ENCODE measurements at places on chromosomes 13 and 19.

- DNase-seq: no peak
Observed at GRCh38 chr19:1009041-1009980, 9.1 kb downstream of the GRIN3B start.

- DNase-seq: no peak
Observed at GRCh38 chr19:49020342-49020741, 3.5 kb upstream of the LHB start.

DNA sequence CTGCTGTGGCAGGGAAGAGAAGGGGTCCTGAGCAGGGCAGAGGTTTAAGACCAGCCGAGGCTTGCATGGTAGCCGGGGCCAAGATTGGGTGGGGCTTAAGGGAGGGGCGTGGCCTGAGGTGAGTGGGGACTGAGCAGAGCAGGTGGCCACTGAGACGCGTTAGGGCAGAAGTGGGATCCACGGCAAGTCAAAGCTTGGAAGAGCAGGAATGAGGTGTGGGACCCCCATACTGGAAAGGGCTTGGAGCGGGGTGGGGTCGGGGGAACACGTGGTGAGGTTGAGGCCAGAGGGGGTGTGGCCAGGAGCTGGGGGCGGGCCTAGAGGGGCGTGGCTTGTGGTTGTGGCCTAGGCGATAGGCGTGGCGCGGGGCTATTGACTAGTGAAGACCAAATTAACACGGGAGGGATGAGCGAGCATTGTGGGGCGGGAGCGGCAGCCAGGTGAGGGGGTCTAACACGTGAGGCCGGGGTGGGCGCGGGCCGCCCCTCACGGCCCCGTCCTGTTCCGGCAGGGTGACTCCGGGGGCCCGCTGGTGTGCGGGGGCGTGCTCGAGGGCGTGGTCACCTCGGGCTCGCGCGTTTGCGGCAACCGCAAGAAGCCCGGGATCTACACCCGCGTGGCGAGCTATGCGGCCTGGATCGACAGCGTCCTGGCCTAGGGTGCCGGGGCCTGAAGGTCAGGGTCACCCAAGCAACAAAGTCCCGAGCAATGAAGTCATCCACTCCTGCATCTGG is 3.3 kb downstream of the CFD start:
- DNase-seq: peak; percentile 58

- no peak for DNase-seq
Observed at GRCh38 chr19:13103581-13104359, 1.1 kb upstream of the LYL1 start.

DNA sequence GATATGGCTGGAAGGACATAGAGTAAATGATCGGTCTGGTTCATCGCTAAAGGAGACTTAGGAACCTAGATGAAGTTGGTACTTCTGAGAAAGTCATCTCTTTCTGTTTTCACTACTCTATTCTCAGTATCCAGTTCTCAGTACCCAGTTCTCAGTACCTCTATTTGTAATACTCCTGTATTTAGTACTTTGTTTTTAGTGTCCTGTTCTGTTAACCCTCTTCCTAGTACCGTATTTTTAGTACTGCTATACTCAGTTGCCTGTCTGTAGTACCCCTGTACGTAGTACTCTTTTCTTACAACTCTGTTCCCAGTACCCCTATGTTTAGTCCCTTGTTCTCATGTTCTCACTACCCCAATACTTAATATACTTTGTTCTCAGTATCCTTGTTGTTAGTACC is 1.2 kb downstream of the RFXAP start:
- DNase-seq: peak; percentile 20

- DNase-seq: peak; percentile 90
Observed at GRCh38 chr19:17522988-17523872, 11.8 kb downstream of the PGLS start.

DNA sequence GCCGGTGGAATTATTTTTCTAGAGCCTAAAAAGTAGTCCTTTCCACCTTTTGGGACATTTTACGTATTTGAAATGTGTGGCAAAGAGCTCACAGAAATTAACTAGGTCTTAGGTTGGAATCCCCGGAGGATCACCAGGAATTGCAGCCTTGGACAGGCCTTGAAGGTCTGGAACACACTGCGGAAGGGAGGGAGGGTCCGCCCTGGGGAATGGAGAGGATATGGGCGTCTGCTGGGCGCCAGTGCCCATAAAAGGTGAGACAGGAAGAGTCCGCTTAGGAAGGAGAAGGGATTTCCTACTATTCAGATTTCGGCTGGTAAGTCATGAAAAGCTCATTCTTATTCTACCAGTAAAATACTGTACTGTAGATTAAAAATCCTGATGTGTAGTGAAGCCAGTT is 111.9 kb downstream of the COL4A2 start:
- DNase-seq: no peak

GRCh38 chr19:50505856-50506611 is 5.0 kb downstream of the JOSD2 start:
- no peak for DNase-seq

DNA sequence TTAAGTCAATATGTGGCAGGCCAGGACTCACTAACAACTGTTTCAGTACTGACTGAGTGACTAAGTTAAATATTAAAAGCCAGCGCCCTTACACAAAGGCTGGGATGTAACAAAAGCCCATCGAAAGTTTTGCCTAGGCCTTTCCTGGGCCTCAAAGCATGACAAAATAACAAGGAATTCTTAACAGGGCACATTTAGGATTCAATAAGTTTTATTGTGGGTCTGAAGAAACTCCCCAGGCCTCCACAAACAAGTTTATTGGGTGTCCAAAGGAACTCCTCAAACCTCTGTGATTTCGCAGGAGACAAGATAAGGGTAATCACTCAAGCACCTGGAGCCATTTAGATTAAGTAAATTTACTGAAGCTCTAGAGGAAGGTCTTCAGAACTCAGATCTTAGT is 130.7 kb upstream of the SGCG start:
- no peak for DNase-seq

- no peak for DNase-seq
Observed at GRCh38 chr13:30648522-30649012, 30.8 kb downstream of the USPL1 start.

- no peak for DNase-seq
Observed at GRCh38 chr19:41261474-41262190, 2.5 kb upstream of the HNRNPUL1 start.

- DNase-seq: no peak
Observed at GRCh38 chr13:111540486-111540885, 220.0 kb downstream of the TEX29 start.

- no peak for DNase-seq
Observed at GRCh38 chr13:41274881-41275280, 11.5 kb upstream of the MTRF1 start.
